ENCODE measurements at places on chromosomes 13 and 19. TPM values are rescaled to one million over a fixed set of nuclear protein-coding genes. Genes with fewer than 3 reads are reported as not detected.

GRCh38 chr13:111031531-111031961 lies 83.6 kb upstream of the ARHGEF7 start:
- no peak for DNase-seq

The ZNF132 gene
- total RNA-seq = 1.5 TPM

The ATP7B gene
- 0.58 TPM for total RNA-seq

The NHLRC3 gene
- 26.0 TPM for total RNA-seq

DNA sequence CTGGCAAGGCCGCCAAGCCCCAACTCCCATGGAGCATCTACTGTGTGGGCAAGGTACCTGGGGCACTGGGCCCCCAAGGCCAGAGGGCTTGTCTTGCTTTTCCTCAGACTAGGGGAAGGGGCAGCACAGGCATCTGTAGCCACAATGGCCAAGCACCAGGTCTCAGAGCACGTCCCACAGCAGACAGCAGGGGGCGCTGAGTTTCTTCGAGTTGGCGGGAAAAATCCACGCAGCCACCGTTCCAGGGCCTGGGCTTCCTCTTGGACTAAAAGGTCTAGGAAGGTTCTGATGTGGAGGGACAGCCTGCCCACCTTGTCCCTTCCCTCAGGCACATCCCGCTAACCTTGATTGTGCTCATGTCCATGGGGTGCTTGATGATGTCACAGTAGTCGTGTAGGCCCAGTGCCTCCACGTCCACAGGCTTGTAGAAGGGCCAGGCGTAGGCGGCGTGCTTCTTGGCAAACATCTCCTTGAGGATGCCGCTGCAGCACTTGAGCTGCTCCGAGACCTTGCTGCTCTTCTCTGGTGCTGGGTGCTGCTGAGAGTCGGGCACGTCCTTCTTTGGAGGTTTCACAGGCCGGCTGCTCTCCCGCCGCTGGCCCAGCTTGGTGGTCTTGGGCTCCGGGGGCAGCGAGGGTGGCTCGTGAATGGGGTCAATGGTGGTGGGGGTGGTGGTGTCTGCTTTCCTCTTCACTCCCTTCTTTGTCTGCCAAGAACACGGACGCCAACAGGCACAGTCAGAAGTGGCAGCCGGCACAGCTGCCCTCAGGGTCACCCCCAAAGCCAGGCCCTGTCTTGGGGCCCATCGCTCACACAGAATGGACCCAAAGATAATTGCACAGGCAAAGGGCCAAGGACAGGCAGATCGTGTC lies 32.0 kb upstream of the EPHX3 start:
- peak; percentile 82 for DNase-seq

The MAMSTR gene
- total RNA-seq = 0.98 TPM

DNA sequence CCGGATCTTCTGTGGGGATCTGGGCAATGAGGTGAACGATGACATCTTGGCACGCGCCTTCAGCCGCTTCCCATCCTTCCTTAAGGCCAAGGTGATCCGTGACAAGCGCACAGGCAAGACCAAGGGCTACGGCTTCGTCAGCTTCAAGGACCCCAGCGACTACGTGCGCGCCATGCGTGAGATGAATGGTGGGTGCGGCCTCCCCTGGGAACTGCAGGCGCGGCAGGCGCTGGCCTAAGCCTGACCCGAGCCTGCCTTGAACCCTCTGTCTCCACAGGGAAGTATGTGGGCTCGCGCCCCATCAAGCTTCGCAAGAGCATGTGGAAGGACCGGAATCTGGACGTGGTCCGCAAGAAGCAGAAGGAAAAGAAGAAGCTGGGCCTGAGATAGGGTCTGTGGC lies 4.4 kb upstream of the ETV2 start:
- DNase-seq = no peak
